ENCODE measurements at places on chromosomes 1 and 21.

GRCh38 chr1:63916485-63917360, 142.9 kb downstream of the ROR1 start:
- no peak for DNase-seq

DNA sequence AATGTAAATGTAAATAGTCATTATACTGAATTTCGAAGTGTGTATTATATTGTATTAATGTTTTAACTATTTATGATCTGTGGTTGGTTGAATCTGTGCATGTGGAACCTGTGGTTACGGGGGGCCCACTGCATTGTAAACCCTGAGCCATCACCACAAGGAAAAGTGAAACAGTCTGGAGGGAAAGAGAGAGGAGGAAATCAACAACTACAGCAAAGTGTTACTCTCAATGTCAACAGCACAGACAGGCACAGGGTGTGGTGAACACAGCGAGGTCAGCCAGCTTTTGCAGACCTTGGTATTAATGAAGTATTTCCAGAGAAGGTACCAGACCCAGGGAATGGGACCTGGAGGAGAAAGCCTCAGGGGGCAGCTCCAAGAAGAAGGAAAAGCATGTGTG, 37.1 kb upstream of the BACE2 start:
- no peak for DNase-seq

DNA sequence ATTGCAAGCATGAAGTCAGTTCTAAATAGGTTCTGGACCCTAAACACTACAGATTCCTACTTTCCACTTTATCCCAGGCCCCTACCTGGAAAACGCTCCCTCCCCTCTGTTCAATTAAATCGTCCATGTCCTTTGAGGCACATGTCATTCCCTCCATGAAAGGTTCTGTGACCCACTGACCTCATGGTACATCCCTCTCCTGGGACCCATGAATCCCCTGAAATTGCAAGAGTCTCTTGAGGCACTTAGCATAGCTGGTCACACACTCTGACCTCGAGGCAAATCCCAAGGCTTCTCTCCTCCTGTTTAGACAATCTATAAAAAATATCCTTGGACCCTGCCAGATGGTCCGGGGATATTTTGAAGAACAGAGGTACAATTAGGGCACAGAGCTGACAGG, 34.3 kb upstream of the KRTAP19-8 start:
- DNase-seq: no peak

DNA sequence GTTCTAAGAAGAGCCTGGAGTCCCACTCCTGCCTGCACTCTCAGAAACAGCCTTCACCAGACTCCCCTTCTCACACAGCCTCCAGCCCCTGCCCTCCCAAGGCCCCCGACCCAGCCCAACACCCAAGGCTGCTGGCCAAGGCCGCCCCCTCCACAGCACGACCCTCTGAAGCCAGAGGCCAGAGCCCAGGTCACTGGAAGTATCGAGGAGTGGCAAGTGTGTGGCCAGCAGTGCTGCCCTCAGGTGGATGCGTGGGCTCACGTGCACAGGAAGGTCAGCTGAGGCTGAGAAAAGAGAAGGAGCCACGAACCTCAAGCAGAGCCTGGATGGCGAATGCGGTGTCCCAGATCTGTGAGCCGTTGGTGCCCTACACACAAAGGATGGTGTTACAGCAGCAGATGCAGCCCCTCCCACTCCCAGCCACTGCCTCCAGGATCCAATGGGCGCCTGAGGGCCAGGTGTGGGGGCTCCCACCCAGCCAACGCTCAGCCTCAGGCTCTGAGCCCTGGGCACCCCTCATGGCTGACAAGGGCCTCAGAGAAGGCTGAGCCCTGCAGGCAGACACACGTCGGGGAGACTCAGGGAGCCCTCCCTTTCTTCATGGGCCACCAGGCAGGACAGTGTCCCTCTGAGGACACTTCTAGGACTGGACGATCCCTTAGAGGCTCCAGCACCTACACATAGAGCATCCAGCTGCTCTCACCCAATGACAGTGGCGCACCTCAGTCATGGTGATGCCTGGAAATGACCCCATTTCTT, 18.0 kb downstream of the LSS start:
- no peak for DNase-seq

GRCh38 chr1:111234258-111234657, 6.7 kb downstream of the CHI3L2 start:
- no peak for DNase-seq

GRCh38 chr21:42357307-42357706, 6.5 kb upstream of the TFF2 start:
- DNase-seq: no peak

GRCh38 chr1:185942961-185943360, 208.8 kb downstream of the HMCN1 start:
- DNase-seq: no peak

DNA sequence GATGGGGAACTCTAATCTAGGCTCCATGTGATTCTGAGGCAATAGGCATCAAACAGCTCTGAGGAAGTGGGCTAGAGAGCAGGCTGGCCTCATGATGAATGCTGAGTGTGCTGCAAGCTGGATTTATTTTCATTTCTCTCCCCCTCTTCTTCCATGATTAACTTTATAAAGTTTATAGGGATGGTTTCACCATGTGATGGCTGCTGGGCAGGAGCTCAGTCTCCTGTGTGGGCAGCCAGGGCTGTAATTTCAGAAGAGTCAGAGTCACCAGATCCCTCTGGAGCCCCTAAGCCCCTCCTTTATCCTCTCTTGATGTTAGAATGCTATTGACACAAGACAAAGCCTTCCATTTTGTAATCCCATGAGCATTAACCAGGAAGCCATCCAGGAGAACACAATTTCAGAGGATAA, 143.6 kb downstream of the CNIH3 start:
- no peak for DNase-seq

- DNase-seq: no peak
Observed at GRCh38 chr21:18030248-18030647, 211.1 kb upstream of the C21orf91 start.

DNA sequence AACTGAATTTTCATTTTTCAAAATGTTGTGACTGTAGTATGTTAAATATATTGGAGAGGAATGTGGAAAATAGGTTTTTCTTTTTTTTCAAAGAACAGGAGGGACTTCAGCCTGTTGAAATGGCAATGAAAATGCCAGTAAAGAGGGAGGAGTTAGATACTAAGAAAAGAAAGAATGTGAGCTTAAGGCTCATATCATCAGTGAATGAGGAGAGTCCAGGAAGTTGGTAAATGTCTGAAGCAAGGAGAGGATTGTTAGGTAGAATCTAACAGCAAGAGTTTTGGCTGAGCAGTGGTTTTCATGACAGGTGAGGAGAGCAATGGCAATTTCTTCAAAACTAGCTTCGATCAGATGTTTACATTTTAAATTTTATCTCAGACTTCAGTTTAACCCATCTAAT, 43.0 kb downstream of the PLA2G4A start:
- no peak for DNase-seq

- DNase-seq: no peak
Observed at GRCh38 chr21:41526478-41527087, 18.6 kb upstream of the TMPRSS2 start.

DNA sequence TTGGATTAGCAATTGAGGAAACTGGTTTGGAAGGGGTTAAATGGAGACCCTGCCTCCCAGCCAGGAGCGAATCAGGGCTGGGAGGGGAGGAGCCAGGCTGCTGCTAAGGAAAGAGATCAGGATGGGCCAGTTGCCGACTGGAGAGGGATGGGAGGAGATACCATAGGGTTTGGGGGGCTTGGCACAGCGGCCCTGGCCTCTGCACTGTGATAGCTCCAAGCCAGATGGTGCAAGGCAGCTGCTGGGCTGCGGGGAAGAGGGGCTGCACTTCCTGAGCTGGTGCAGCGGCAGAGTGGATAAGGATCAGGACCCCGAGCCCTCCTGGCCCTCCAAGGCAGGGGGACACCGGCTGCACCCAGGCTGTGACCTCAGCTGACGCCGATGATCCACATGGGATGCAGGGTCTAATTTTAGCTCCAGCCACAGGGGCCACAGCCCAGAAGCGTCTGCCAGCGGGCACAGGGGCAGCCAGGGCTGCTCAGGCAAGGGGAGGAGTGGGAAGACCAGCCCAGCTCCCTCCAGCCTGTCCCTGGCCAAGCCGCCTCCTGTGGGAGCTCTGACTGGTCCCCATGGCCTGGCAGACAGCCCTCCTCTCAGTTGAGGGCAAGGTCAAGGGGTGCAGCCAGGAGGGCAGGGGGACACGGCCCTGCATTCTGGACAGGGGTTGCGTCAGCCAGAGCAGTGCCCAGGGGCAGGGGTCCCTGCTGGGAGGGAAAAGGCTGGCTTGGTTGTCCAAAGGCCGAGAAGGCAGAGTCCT, at the start of gene EXTL1:
Gene EXTL1 (plus strand): TSS at position 129 of the 757 bp plus-strand sequence. CDS start 872 bp downstream, outside the sequence.
- DNase-seq: no peak

DNA sequence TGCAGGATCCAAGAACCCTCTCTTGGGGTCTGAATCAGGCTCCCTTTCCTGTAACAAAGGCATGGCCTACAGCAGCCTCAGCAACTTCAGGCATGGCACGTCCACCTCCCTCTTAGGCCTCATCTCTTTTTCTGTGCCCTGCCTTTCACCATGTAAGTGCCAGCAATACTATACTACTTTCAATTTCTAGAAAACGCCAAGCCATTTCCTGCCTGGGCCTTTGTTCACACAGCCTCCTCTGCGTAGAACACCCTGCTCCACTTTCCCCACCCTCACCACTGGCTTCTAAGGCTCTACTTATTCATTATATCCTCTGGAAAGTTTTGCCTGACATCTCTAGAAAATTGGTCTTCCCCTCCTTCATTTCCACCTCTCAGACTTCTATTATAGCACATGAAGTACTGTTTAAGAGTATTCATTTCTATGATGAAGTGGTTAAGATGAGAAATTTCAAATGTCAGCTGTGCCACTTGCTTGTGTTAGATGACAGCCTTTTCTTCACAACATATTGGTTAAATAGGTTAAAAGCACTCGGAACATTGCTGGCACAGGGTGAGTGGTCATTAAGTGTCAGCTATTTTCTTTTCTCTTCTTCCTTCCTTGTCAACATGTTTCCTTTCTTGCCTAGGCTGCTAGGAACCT, 41.6 kb upstream of the VWA5B1 start:
- peak; percentile 26 for DNase-seq

DNA sequence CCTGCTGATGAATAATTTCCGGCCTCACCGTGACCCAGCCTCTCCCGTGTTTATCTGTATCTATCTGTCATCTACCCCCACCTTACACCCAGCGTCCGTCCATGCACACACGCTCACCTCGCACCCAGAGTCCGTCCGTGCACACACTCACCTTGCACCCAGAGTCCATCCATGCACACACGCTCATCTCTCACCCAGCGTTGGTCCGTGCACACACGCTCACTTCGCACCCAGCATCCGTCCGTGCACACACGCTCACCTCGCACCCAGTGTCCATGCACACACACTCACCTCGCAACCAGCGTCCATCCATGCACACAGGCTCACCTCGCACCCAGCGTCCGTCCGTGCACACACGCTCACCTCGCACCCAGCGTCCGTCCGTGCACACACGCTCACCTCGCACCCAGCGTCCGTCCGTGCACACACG, 25.0 kb upstream of the COL18A1 start:
- no peak for DNase-seq

DNA sequence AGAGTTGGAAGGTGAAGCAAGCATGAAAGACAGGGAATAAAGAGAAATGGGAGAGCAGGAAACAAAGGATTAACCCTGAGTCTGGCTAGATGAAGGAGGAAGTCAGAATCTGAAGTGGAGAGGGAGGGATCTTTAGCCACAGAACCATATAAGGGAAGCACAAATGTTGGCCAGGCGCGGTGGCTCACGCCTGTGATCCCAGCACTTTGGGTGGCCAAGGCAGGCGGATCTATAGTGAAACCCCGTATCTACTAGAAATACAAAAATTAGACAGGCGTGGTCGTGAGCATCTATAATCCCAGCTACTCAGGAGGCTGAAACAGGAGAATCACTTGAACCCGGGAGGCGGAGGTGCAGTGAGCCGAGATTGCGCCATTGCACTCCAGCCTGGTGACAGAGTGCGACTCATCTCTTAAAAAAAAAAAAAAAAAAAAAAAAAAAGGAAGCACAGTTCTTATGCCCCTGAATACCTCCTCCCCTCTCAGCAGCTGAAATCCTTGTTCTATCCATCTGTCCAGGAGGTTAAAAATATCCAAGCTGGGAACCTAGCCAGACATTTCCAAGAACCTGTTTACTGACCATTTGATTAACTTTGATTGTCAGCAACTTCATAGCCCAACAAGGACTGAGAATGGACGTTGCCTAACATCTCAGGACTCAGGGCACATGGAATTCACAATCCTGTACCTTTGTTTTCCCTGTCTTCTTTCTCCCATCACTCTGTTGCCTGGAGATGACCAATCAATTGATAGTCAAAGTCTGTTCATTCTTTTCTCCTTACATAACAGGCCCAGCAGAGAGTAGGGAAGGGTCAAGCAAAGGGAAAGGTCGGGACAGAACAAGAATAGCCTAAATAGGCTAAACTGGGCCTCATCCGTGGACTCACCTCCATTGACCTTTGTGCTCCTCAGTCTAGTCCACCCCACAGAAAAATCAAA, 10.6 kb downstream of the TXNIP start:
- DNase-seq: no peak

DNA sequence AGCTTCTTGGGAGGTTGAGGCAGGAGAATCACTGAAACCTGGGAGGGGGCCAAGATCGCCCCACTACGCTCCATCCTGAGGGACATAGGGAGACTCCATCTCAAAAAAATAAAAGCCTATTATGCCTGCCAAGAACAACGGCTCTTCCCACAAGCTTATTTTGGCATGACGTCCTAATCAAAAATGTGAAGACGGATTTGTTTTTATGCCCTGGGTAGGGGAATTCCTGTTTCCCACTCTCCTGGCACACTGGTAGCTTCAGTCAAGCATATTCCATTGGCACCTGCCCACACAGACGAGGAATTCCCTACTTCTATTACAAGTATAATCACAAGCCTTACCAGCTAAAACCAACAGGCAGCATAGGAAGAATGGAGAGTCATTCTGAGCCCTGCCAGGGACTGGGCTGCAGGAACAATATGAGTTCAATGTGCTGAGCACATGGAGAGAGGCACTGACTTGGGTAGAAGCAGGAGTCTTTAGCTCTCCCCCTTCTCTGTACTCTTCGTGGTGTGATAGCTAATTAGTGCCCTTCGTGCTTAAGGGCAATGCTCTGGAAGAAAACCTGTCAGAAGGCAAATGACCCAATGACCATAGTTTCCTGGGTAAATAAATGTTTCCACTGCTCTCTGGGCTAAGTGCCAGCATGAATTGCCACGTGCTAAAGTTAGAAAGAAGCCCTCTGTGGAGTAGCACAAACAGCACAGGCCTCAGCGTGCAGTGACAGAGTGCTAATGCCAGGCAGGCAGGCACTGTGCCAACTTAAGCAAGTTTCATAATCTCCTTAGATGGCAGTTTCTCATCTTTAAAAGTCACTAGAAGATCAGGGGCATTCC, 16.8 kb downstream of the TNFSF4 start:
- DNase-seq: no peak

All from T-helper 2 cell treated with Interferon-gamma antibody and Interleukin-4, amounts not matched to agents 5 μg/mL and 100 μg/mL, for 36 hours (primary cell).